ENCODE measurements at places on chromosomes 5 and 9.

- no peak for DNase-seq
These were observed 57.9 kb downstream of the NDST1 start for GRCh38 chr5:150565868-150566267.

- DNase-seq, result no peak
These were observed 46.5 kb downstream of the GOLM1 start for GRCh38 chr9:86052556-86053468.

GRCh38 chr5:35160486-35161116 is 69.7 kb downstream of the PRLR start:
- no peak for DNase-seq

- no peak for DNase-seq
These were observed 122.7 kb downstream of the DENND1A start for GRCh38 chr9:123807251-123807650.

- peak; percentile 92 for DNase-seq
These were observed 52.9 kb downstream of the LRSAM1 start for GRCh38 chr9:127503947-127504886.

DNA sequence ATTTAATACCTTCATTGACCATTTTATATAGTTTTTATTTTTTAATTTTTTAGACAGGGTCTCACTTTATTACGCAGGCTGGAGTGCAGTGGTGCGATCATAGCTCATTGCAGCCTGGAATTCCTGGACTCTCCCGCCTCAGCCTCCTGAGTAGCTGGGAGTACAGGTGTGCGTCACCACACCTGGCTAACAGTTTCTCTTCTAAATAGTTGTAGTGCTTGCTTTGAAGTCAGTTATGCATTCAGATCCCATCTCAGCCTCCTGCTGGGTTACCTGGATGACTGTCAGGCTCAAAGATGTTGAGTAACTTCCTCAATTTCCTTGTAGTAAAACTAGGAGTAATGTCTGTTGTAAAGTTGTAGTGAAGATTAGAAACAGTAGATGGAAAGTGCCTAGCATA is 21.4 kb downstream of the SNX18 start:
- no peak for DNase-seq

- DNase-seq, result no peak
These were observed 31.4 kb downstream of the RXRA start for GRCh38 chr9:134357631-134358025.

DNA sequence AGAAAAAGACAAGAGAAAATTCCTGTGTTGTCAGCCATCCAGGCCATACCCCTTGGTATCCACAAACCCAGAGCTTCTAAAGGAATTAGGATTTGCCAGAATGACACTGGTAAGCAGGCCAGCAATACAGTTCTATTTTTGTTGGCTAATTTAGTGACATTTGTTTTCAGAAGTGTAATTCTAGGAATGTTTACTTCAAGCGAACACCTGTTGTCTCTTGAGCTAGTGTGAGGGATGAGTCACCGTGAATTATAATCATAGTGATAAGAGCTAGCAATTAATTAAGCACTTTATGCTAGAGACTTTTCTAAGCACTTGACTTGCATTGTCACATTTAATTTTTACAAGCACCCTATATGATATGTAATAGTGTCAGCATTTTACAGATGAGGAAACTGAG is 99.2 kb downstream of the PRKACG start:
- no peak for DNase-seq

- no peak for DNase-seq
These were observed 29.7 kb downstream of the GTF3C4 start for GRCh38 chr9:132699956-132700355.
